ENCODE measurements at places on chromosomes 1 and 21. TPM values are rescaled to one million over a fixed set of nuclear protein-coding genes. Genes with fewer than 3 reads are reported as not detected.

SLC44A3 gene
- not detected for total RNA-seq

KLHDC8A gene
- total RNA-seq = not detected

PADI3 gene
- total RNA-seq = not detected

FCN3 gene
- total RNA-seq = not detected

GABRD gene
- 0.18 TPM for total RNA-seq

CFAP107 gene
- not detected for total RNA-seq

PLA2G2C gene
- total RNA-seq = not detected

OR2T33 gene
- total RNA-seq = not detected

BMP8A gene
- not detected for total RNA-seq

PLPP3 gene
- total RNA-seq = not detected
